Breast epithelium (tissue), 4 donors: ENCODE measurements at places on chromosomes 7 and 10.

GRCh38 chr7:50818324-50818723 is 35.6 kb upstream of the GRB10 start:
- peak; percentile 69 for DNase-seq

DNA sequence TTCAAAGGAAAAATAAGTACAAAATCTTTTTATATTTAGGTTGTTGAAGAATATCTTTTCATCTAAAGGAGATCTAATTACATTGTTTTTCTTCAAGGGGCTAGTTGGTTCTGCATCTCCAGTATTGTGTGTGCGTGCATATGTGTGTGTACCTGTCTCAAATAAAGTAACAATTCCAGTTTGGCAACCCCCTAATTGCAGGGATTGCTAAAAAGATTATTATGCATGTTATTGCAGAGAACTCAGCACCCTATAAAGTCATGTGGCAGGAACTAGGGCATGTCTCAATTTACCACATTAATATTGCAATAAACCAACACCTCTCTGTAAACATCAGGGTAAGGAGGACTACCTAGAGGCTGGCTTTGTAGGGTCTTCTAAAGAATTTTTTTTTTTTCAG is 37.0 kb downstream of the MRPS33 start:
- no peak for DNase-seq

DNA sequence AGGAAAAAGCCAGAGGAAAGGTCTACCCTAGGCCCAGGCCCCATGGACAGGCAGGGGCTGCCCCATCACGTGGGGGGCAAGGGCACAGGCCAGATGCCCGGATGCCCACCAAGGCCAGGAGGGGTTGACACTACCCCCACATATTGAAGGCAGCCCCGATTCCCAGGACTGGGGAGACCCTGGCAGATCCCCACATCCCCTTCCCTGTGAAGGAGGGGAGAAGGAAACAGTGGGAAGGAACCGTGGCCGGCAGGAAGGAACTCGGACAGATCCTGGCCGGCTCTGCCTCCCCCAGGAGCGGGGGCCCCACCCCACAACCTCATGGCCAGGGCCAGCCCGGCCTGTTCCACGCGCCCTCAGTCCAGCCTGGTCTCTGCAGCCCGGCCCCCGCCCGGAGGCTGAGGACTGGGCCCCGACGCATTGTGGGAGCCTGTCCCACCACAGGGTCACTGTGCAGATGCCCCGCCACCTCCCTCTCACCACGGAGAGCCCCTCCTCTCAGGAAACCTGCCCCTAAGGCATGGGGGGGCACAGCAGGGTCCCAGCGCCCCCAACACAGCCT is 41.3 kb downstream of the PAPOLB start:
- no peak for DNase-seq

- DNase-seq: no peak
Observed at GRCh38 chr7:4607311-4607729, 74.8 kb upstream of the FOXK1 start.

DNA sequence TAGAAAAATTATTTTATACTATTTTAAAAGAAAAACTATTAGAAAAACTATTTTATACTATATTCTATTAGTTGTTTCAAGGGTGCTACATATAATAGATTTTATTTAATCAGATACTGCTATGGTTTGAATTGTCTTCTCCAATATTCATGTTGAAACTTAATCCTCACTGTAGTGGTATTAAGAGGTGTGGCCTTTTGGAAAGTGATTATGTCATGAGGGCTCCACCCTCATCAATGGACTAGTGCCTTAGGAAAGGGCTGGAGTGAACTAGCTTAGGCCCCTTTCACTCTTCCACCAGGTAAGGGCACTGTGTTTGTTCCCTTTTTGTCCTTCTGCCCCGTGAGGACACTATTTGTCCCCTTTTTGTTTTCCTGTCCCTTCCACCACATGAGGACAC is 111.6 kb downstream of the ATE1 start:
- no peak for DNase-seq

- DNase-seq: no peak
Observed at GRCh38 chr7:135666846-135667245, 4.5 kb downstream of the STMP1 start.

GRCh38 chr7:142776206-142776844 is 5.6 kb downstream of the PRSS2 start:
- no peak for DNase-seq

- DNase-seq: no peak
Observed at GRCh38 chr7:134873253-134873652, 93.8 kb downstream of the CALD1 start.

DNA sequence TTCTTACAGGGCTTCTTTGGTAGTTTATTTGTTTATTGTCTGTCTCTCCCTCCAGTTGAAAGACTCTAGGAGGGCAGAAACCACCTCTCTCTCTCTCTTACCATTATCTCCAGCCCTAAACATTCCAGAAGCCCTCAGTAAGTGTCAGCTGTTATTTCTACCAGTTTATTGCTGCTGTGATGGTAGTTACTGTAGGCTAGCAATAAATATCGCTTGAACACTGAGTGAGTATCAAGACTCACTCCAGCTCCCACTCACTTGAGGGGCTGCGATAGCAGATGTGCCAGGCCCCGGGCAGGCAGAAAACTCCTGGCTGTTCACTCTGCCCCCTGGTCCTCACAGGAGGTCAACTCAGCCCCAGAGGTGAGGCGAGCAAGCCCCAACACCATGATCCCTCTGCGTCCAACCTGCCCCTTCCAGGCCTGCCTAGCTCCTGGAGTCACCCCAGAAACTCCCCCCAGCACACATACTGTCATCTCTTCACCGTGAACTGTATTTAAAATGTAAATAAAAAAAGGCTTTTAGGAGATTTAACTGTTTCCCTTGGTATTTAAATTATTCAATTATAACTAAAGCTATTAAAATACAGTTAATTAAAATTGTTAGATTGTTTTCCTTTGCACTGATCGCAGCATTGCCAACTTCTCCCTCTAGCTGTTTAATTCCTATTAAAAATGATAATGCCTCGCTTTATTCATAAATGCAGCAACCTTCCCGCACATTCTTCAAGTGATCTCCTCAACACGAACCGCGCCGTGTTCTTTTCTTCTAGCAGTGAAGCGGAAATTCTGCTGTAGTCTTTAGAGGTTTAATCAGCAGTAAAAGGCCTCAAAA is 321.1 kb upstream of the ZMIZ1 start:
- no peak for DNase-seq

GRCh38 chr7:37645282-37646050 is 38.1 kb upstream of the GPR141 start:
- no peak for DNase-seq

GRCh38 chr10:114669648-114670047 is 11.6 kb upstream of the ABLIM1 start:
- DNase-seq: no peak

- DNase-seq: no peak
Observed at GRCh38 chr10:45447416-45447815, 73.4 kb downstream of the ALOX5 start.

DNA sequence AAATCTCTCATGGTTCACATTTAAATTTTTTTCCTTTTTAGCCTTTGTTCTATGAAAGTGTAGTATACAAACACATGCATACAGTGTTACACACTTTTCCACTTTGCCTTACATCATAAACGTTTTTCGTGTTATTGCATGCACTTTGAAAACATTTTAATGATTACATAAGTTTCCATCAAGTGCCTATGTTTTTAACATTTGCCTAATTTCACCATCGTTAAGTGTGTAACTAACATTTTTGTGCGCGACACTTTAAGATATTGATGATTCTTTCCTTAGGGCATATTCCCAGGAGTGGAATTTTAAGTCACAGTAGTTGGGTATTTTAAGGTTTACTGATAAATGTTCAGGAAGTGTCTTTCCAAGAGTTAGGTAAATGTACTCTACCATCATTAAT is 1.5 kb upstream of the FRAT2 start:
- DNase-seq: no peak

DNA sequence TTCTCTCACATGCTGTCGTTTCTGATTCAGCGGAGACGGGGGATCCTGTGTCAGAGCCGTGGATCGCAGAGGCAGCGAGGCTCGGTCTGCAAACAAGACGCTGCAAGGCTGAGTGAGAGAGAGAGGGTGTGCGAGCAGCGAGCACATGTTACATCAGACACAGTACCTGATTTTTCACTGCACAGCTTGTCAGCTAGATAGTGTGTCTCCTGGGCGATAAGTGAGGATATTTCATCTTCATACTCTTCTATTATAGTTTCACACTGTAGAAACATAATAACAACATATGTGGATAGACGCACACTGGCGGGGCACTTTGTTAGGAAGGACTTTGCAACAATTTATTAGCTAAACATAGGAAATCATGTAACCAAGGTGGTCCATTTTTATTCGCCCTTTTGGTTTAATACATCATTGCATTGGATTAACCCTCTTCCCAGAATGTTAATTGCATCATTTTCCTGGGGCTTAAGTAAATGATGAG is 39.5 kb downstream of the CNPY1 start:
- no peak for DNase-seq

DNA sequence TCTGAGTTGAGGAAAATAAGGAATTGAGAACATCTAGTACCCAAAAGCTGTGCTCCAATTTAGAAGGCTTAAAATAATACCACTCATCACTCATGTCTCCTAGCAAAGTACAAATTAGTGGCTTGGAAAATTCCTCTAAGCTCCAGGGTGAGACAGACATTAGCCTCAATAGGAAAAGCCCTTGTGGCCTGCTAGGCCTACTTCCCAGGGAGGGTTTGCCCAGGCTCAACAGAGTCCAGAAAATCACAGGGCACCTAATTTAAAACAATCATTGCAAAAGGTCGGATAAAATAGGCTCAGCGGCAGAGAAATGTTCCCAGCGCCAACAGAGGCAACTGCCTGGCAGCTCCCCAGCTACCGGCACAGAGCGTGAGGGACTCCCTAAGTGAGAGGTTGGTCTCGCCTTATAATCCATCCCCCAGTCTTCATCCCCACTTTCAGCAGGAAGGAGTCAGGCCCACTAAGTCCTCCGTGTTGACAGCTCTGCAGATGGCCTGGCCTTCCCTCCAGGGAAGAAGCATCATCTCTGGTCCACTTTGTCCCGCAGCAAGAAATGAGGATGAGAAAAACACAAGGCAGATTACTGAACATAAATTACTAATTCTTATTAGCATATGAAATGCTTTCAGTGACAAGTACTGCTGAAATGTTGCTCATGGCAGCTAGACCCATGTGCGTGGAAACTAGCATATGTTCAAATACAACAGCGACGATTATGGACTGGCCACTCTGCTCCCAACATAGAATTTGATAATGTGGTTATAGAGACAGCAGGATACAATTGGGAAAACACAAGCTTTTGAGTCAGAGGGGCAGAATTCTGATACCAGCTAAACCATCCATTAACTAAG is 1177.7 kb upstream of the AUTS2 start:
- no peak for DNase-seq

DNA sequence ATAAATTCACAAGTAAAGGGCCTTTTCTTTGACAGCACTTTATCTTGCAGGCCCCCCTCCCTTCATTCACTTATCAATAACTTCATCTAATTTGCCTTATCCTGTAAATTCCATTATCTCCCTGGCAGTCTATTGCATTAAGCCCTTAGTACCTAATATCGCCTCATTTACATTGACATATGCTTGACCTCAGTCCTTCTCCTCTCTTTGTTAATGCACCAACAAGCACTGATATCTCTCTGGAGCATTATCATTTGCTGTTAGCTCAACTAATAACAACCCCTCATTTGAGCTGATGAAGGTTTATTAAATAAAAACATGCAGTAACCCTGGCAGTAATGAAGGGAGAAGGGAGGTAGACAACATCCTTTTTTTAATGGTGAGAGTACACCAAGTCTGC is 46.8 kb downstream of the EXOC4 start:
- no peak for DNase-seq

- no peak for DNase-seq
Observed at GRCh38 chr10:121804460-121804859, 123.4 kb downstream of the ATE1 start.

DNA sequence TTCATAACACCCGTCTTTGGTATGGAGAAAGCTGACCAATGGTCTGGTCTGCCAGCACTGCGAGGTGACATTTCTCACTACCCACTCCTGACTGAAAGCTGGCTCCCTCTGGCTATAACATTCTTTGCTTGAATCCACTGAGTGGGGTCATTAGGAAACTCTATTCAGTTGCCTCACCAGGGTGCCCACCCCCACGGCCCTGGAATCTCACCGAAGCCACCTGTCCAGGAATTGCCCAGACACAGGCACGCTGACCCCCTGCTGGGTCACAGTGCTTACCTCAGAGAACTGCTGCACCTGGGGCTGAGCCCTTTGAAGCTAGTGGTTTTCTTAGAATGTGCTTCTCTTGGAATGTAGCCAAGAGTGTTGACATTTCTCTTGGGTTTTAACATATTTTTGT is 28.6 kb downstream of the HECW1 start:
- DNase-seq: no peak

- DNase-seq: peak; percentile 93
Observed at GRCh38 chr10:97869091-97870042, 19.7 kb downstream of the GOLGA7B start.

DNA sequence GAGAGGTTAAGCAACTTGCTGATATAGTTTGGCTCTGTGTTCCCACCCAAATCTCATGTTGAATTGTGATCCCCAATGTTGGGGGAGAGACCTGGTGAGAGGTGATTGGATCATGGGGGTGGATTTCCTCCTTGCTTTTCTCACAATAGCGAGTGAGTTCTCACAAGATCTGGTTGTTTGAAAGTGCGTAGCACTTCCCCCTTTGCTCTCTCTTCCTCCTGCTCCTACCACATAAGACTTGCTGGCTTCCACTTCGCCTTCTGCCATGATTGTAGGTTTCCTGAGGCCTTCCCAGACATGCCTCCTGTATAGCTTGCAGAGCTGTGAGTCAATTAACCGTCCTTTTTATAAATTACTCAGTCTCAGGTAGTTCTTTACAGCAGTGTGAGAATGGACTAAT is 13.5 kb upstream of the ZNRF2 start:
- DNase-seq: no peak

DNA sequence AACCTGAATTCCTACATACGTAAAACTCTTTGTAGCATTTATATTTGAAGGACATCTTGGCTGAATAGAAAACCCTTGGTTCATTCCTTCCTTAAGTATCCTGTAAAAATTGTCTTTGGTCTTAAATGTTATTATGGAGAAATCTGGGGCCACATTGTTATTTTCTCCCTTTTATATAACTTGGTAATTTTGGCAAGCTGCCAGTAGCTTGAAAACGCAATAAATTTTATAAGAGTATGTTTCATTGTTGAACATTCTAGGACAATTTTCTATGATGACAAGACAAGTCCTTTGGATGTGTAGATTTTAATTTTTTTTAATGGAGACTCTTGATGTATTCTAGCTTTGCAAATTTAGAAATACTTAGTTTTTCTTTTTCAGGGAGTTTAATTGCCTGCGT is 191.9 kb downstream of the ABCA13 start:
- DNase-seq: no peak
